ENCODE measurements at places on chromosomes 7 and 10. TPM values are rescaled to one million over a fixed set of nuclear protein-coding genes. Genes with fewer than 3 reads are reported as not detected.

The GPR22 gene
- not detected for total RNA-seq

The GDF2 gene
- total RNA-seq, result 7.2 TPM

The FIGNL1 gene
- total RNA-seq, result 3.3 TPM

The TMEM176B gene
- total RNA-seq, result 906 TPM

The KLF14 gene
- not detected for total RNA-seq

The NMT2 gene
- 19.4 TPM for total RNA-seq

The ABCB4 gene
- 114 TPM for total RNA-seq

The GJD4 gene
- total RNA-seq, result not detected

The NACAD gene
- 0.05 TPM for total RNA-seq

The OGDHL gene
- total RNA-seq, result 88.9 TPM

The AZGP1 gene
- total RNA-seq, result 2,337 TPM

The OIT3 gene
- total RNA-seq, result 25.2 TPM

The TMEM270 gene
- total RNA-seq, result not detected

The CAMK2B gene
- total RNA-seq, result 5.0 TPM

The PIK3CG gene
- total RNA-seq, result 0.73 TPM

The NODAL gene
- not detected for total RNA-seq

The PHKG1 gene
- 0.78 TPM for total RNA-seq

The PPP1R17 gene
- not detected for total RNA-seq

The SEC61A2 gene
- total RNA-seq, result 6.2 TPM

The PON1 gene
- 465 TPM for total RNA-seq

The DOCK1 gene
- 14.7 TPM for total RNA-seq

The BBIP1 gene
- total RNA-seq, result 11.1 TPM

The NKX1-2 gene
- total RNA-seq, result 0.05 TPM

The WNT8B gene
- total RNA-seq, result not detected

The CCDC172 gene
- not detected for total RNA-seq

The MAP3K8 gene
- 2.9 TPM for total RNA-seq
